ENCODE measurements at places on chromosomes 2 and 18.

GRCh38 chr18:80244956-80245730 lies 2.2 kb downstream of the PARD6G start:
- DNase-seq: no peak

GRCh38 chr18:55351980-55352714 lies 235.8 kb downstream of the TCF4 start:
- DNase-seq: no peak

DNA sequence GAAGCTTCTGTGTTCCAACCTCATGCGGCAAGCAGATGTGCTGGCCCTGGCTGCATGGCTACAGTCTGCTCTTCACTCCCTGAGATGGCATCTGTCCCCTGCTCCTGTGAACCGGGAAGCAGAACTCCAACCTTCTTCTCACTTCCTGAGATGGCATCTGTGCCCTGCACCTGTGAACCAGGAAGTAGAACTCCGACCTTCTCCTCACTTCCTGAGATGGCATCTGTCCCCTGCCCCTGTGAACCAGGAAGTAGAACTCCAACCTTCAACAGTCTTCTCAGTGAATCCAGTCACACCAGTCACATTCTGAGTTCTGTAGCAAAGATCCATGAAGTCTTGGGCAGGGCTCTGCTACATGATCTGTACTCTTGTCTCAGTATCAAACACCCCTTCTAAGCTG lies 887.2 kb upstream of the KLHL29 start:
- no peak for DNase-seq

DNA sequence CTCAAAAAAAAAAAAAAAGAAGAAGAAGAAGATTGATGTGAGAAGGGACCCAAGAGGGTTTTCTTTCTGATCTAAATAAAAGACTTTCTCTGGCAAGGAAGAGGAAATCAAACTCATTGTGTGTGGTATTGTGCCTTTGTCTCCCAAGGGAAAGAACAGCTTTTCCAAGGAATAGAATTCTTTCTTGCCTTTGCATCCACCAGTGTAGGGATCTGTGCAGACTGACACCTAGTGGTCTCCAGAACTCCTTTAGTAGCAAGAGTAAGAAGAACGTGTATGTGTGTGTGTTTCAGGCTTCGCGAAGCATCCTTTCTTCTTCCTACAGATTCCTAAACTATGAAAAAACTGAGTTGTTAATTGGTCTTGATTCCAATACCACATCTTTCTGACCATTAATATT lies 33.5 kb upstream of the CRIM1 start:
- no peak for DNase-seq

GRCh38 chr2:184677171-184677570 lies 78.8 kb downstream of the ZNF804A start:
- DNase-seq: no peak

GRCh38 chr18:38520786-38521185 lies 955.2 kb upstream of the CELF4 start:
- DNase-seq: no peak

GRCh38 chr2:54239427-54239826 lies 16.6 kb downstream of the TSPYL6 start:
- DNase-seq: no peak
